Endodermal cell (in vitro differentiated cells): ENCODE measurements at places on chromosomes 7 and 10. TPM values are rescaled to one million over a fixed set of nuclear protein-coding genes. Genes with fewer than 3 reads are reported as not detected.

DNA sequence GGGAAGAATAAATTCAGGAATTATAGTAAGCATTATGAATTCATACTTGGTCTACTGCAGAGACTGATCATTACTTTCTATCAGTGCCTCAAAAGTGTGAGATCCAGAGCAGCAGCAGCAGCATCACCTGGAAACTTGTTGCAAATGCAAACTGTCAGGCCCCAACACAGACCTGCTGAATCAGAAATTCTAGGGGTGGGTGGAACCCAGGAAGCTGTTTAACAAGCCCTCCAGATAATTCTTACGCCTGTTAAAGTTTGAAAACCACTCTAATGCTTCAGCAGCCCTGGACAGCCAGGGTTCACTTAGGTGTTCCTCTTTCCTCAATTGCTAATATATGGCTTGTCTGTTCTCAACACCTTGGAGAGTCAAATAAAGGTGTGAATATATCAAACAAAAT, 19.5 kb downstream of the CACUL1 start:
- no peak overlapping the region for H3K27ac ChIP-seq
- no peak overlapping the region for H3K4me3 ChIP-seq
- DNase-seq, result peak; percentile 47
- H3K4me1 ChIP-seq, result peaks cover 19% of the 10 kb centered on the region
- H3K36me3 ChIP-seq, result no peaks in the 10 kb centered on the region
- no peaks in the 10 kb centered on the region for H3K27me3 ChIP-seq

DNA sequence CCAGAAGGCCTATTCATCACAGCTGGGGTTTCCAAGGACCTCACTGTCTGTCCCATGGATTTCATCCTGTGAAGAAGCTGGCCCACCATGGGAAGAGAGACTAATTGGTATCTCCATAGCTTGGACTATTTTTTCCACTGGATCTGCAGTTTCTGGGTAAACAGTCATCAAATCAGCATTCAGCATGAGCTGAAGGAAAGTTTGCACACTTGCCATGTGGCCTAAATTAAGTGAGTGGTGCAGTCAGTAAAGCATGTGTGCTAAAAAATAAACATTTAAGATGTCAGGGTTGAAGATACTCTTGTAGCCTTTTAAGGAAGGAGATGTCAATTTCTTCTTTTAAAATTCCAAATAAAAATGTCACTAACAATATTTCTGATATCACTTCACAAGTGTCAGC, 381.1 kb upstream of the ZMIZ1 start:
- no peaks in the 10 kb centered on the region for H3K36me3 ChIP-seq
- H3K4me3 ChIP-seq, result no peak overlapping the region
- H3K4me1 ChIP-seq, result no peaks in the 10 kb centered on the region
- no peak overlapping the region for H3K27ac ChIP-seq

DNA sequence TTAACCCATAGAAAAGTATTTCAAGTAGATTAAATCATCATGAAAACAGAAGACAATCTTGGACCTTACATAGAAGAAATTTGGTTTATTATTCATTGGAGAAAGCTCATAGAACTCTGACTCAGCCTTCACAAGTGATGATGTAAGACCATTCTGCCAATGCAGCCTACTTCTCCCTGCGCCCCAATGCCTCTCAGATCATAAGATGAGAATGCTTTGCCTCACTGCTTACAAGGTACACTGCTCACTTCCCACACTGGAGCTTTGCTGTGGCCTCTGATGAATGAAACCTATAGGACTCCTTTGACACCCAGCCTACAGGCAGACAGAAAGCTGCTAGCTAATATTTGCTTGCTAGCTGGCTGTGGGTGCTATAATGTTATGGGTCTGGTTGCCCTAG, 569.4 kb upstream of the STEAP1 start:
- no peak overlapping the region for H3K4me3 ChIP-seq
- no peaks in the 10 kb centered on the region for H3K36me3 ChIP-seq
- no peaks in the 10 kb centered on the region for H3K4me1 ChIP-seq
- DNase-seq, result no peak
- H3K27ac ChIP-seq, result no peak overlapping the region

DNA sequence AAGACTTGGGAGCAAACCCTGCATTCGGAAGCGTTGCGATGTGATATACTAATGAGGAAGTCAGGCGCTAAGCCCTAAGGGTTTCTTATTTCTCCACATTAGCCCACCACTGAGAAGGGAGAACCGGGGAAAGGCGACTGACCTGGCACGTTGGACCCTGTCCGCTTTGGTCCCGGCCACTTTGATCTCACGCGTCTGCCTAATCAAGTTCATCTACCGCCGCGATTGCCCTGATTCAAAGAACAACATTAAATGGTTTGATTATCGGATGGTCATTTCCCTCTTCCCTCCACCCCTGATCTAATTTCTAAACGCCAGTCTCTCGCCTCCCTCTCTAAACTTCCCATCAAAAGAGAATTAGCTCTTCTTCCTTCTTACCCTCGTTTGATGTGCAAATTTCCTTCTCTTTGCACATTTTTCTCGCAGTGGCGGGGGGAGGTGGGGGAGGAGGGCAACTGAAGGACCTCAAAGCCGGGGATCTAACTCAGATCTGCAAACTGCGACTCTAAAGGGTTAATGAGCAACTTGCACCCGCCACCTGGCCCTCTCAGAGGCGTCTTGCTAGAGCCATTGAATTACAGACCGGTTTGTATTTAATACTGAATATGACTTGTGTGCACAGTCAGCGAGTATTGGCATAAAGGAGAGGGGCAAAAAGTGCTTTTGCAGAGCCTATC, 687 bp upstream of the DKK1 start:
- peak; percentile 80 for DNase-seq
- H3K27me3 ChIP-seq, result peaks cover 44% of the 10 kb centered on the region

RASA4B gene
- total RNA-seq, result 1.9 and 3.5 TPM in 2 replicates

DNA sequence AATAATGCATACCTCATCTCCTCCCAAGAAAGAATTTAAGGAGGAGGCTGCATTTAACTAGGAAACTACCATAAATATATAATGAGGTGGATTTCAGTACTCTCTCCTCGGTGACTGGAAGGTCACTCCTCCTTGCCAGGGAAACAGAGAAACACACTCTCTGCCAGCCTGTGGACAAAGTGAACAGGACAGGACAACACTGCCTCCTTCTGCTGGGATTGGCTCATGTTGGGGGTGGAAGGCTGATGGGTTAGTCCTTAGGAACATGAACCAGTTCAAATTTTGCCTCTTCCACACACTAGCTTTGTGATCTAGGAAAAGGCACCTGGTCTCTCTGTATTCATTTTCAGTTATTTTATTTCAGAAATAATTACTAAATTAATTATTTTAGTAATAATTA, 50.6 kb upstream of the STEAP4 start:
- DNase-seq, result peak; percentile 68
- no peaks in the 10 kb centered on the region for H3K36me3 ChIP-seq
- no peak overlapping the region for H3K27ac ChIP-seq
- no peaks in the 10 kb centered on the region for H3K27me3 ChIP-seq
- H3K4me3 ChIP-seq, result no peak overlapping the region

- H3K27me3 ChIP-seq, result no peaks in the 10 kb centered on the region
- H3K4me1 ChIP-seq, result peaks cover under 1% of the 10 kb centered on the region
- no peaks in the 10 kb centered on the region for H3K36me3 ChIP-seq
- H3K27ac ChIP-seq, result no peak overlapping the region
Observed at GRCh38 chr10:104424719-104425118, 71.1 kb downstream of the CFAP58 start.

ZSCAN21 gene
- total RNA-seq, result 17.2 to 25.1 TPM (median 23.1 TPM) in 3 replicates

GRCh38 chr10:73983096-73984047, 14.5 kb upstream of the VCL start:
- H3K4me3 ChIP-seq, result no peak overlapping the region
- H3K36me3 ChIP-seq, result no peaks in the 10 kb centered on the region
- H3K27me3 ChIP-seq, result no peaks in the 10 kb centered on the region
- DNase-seq, result peak; percentile 45

DNA sequence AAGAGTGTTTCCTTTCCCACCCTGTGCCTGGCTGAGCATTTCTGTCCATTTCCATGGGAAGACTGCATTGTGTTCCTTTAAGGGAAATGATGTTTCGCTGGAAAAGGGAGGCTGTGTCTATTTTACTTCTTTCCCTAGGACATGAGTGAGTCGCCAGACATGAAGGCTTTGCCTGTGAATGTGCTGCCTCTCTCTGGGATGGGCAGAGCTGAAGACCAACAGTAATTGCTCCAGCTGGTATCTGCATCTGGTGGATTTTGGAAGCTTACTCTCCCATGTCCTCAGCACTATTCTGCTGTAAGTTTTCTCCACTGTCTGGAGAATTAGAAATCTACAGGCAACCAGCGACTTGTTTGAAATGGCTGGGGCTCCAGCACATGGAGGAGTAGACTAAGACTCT, 264.6 kb upstream of the BMPER start:
- H3K4me3 ChIP-seq, result no peak overlapping the region
- no peak overlapping the region for H3K27ac ChIP-seq
